Inflammatory macrophage treated with lipopolysaccharide for 4 hours (primary cell): ENCODE measurements at places on chromosomes 3 and 15.

DNA sequence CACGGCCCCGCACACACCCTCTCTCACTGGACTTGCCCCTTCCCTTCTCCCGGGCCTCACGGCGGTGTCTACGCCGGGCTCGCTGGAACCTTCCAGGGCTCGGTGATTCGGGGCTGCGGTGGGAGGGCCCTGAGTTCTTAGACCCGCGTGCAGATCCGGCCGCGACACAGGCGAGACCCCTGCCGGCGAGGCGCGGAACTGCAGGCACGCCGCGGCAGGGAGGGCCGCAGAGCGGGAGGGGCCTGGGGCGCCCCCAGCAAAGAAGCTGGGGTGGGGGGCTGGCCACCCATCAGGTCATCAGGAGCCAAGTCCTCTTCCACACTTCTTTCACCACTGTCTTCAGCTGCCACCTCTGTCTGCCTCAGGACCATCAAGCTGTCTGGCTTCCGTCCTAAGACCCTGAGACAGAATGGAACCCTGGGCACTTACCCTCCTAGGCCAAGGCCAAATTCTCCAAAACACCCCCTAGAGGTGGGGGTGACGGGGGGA lies 164.5 kb downstream of the XXYLT1 start:
- DNase-seq: peak; percentile 48

DNA sequence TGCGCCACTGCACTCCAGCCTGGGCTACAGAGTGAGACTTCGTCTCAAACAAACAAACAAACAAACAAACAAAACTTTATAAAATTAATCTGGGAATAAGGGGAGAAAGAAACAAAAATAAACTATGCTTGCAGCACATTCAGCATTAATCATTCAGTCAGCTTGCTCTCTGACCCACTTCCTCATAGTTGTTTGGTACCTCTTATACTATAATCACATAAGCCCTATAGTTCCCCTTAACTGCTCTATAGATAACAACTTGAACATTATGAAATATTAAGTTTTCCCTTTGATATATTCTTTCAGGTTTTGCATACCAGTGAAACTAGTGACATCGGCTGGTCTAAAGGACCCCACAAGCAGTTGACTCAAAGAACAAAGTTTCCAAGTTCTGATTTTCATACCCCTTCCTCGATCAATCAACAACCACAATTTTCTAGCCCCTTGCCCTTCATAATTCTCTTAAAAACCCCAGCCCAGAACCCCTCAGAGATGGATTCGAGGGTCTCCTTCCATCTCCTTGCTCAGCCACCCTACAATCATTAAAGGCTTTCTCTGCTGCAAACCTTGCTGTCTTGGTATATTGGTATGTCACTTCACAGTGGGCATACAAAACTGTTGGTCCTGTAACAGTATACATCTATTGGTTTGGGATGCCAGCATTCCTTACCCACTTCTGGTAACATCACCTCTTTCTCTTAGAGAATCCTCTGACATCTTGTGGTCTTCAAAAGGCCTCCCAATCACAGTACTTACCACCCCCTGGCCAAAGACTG lies 26.4 kb downstream of the BCL2L10 start:
- peak; percentile 67 for DNase-seq

DNA sequence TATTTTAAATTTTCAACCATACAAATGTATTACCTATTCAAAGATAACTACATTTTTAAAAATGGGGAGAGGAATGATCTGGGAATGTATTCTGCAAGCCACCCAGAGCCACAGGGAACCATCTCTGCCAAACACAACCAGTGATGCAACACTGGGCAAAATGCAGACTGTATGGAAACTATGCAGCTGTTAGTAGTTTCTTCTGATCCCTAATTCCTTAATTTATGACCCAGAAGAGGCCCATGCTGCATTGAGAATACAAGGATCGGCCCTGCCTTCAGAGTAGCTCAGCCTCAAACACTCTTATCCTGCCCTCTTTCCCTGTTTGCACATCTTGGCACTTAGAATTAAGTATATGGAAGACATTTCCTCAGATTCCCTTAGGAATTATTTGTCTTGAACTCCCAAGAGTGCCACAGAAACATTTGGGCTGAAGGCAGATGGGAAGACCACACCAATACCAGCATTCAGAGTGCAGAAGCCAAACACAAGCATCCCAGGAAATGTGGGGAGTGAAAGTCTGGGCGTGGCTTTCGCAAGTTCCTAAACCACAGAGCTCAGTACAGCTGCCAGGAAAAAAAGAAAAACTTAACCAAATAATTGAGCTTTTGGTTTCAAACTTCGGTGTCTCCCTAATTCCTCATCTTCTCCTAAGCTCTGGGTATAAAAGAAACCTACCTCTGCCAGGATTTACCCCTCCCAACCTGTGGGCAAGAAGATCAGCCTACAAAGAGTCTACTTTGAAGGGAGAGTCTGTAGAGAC lies 5.3 kb downstream of the SNUPN start:
- peak; percentile 63 for DNase-seq

GRCh38 chr3:63096248-63097058 lies 181.7 kb upstream of the SYNPR start:
- DNase-seq: no peak

DNA sequence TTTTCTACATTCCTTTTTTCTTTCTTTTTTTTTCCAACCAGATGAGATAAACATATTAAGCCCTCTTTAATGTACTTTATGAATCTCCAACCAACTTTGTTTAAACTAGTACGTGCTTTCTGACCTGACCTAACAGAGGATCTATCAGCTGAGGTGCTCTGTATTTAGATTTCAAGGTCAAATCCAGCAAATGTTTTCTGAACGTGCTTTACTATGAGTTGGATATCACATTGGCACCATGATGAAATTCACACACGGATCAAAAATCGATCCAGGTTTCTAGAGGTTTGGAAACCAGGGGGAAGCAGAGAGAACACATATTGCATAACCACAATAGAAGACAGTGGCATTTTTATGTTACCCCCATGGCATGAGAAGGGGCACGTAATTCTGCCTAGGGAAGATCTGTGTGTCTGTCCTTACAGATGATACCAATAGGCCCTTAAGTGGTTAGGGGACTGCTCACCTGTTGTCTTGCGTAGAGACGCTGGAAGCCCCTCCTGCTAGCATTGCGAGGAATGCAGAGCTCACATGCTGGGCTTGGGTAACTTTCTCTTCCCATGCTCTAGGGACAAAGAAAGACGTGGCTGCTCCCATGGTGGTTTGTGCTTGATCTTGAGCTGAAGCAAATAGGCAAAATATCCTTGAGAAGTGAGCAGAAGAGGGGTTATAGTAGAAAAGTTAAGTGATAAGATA lies 59.3 kb upstream of the ABHD10 start:
- no peak for DNase-seq

- no peak for DNase-seq
Observed at GRCh38 chr3:72307438-72308115, 522.6 kb upstream of the PROK2 start.

GRCh38 chr3:39962581-39962980 lies 153.2 kb downstream of the MYRIP start:
- DNase-seq: no peak

GRCh38 chr3:173796890-173797289 lies 399.3 kb downstream of the NLGN1 start:
- no peak for DNase-seq

DNA sequence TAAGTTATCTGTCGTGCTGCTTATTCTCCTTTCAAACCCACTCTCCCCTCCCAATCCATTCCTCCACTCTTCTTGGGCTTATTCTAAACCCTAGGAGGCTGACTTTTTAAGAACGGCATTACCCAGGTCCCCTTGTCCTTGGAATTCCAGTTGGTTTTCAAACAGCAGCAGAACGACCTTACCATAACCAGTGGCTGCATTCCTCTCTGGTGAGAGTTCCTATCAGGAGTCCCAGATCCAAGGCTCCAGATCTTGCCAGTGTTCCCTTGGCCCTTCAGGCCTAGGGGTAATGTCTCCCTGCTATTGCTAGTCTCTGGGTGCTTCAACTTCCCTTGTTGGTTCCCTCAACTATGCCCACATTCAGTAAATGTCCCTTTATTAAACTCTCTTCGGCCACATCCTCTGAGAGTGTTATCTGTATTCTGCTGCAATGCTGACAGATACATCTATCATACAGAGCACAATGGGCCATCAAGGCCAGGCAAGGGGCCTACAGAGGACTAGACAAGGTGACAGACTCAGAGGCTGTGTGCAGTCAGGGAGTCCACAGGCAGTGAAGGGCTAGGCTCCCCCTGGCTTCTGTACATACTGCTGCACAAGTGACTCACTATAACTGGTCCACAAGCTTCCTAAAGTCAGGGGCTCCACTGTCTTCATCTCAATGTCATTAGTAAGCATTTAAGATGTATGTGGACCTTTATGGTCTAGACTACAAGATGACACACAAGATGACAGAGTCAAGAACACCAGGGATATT lies 10.1 kb downstream of the LYSMD2 start:
- DNase-seq: no peak

DNA sequence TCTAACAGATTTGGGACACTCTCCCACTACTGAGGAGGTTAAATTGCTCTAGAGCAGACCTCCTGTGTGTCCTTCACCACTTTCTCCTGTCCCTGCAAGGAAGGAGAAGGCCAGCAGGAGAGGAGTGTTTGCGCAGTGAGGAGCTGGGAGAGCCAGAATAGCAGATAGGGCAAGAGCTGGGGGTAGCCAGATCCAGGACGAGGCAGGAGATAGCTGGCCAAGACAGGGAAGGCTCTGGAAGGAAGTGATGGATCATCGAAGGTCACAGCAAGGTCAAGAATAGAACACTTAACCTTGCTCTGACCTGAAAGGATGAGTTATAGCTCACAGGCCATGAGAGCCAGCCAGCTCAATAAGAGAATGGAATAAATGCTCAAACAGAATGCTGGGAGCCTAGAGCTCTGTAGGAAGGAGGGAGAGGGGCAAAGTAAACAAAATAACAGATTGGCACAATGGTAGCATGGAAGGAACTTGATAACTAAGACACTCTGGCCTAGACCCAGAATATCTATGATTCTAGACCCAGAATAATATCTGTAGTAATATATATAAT lies 37.5 kb upstream of the FSIP1 start:
- DNase-seq: no peak

DNA sequence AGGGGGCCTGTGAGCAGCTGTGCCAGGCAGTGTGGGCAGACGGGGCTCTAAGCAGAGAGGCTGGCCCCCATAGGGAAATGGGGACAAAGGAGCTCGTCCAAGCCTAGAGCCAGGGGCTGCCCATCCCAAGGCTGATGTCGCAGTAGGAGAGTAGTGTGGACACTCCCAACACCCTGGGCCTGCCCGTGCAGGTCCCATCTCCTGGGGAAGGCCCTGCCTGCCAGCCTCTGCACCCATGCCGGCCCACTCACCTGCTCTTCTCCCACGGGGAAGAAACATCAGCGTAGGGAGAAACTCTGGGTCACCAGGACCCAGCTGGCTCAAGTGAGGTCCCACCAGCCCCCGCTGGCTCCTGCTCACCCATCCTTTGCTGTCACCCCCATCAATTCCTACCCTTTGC lies 10.7 kb upstream of the DUSP7 start:
- DNase-seq: no peak
